Fibroblast of the aortic adventitia (primary cell): ENCODE measurements at places on chromosomes 16 and 17. TPM values are rescaled to one million over a fixed set of nuclear protein-coding genes. Genes with fewer than 3 reads are reported as not detected.

GRCh38 chr17:42274812-42275526, 1.2 kb downstream of the STAT5B start:
- DNase-seq = peak; percentile 55

GRCh38 chr16:69166221-69166833, 20.6 kb upstream of the SNTB2 start:
- peak; percentile 39 for DNase-seq

- DNase-seq = no peak
Measured at GRCh38 chr17:80821546-80821945, 170.1 kb upstream of the CHMP6 start.

- no peak for DNase-seq
Measured at GRCh38 chr17:13154930-13155329, 137.1 kb upstream of the ELAC2 start.

DNA sequence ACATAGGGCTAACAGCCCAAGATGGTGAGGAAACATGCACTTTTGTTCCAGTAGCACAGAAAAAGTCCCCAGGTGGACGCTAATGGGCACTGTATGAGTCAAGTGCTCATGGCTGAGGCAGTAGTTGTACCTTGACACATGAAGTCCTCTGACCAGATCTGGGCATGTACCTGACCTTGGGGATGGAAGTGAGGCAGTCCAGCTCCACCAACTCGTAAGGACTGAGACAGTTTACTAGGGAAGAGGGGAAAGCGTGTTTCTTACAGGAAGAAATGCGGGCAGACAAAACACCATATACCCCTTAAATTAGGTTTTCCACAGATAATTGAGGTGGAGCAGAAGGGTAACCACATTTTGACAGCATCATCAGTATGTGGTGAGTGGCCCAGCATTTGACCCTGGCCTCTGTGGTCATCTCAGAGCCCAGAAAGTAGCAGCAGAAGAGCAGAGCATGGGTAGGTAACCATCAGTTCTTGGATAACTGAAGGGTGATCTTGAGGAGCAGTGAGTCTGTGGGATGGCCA, 32.4 kb upstream of the METTL9 start:
- no peak for DNase-seq

- DNase-seq = no peak
Measured at GRCh38 chr17:21369395-21369794, 6.8 kb upstream of the KCNJ12 start.

ITGA3 gene
- 16.1 and 35.1 TPM in 2 replicates for total RNA-seq

DNA sequence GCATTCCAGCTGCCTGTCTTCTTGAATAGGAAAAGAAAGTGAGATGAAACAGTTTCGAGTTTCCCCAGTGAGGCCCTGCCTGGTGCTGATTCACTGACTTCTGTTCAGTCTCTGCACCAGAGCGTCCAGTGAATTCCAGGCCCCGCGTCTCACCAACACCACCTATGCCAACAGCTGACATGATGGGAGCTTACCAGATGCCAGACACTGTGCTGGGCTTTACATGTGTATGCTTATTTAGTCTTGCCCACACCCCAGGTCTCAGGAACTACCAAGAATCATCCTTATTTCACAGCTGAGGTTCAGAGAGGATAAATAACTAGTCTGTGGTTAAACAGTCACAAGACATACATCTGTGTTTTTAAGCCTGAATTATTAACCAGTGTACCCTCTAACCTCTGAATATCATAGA, 29.1 kb upstream of the IRX6 start:
- DNase-seq = peak; percentile 22

HAPSTR1 gene
- 77.6 and 86.3 TPM in 2 replicates for total RNA-seq

GRCh38 chr16:47144559-47144877, 773 bp upstream of the NETO2 start:
- DNase-seq = no peak

DNA sequence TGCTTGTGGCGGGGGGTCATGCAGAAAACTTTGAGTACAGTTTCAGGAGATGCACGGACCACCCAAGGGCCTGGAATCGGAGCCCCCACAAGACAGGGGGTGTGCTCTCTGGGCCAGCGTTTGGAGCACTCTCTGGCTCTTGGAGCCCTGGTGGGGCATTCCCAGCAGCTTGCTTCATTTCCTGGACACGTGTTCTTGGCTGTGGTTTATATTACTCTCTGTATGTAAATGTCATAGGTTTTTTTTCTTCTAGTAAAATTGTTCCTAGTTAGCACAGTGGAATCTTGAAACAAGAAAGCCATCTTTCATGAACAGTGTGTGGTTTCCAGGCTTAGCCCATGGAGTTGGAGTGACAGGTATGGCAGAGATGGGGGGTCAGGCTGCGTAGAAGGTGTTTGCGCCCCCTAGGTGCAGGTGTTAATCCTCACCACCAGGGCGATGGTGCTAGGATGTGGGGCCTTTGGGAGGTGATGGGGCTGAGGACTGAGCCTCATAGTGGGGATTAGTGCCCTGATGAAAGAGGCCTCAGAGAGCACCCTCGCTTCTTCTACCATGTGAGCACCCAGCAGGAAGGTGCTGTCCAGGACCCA, 79.8 kb downstream of the JPH3 start:
- peak; percentile 79 for DNase-seq

GRCh38 chr17:74569020-74570003, 2.0 kb upstream of the CD300H start:
- DNase-seq = peak; percentile 94

GRCh38 chr16:6910301-6910700, 422.3 kb upstream of the RBFOX1 start:
- no peak for DNase-seq

DNA sequence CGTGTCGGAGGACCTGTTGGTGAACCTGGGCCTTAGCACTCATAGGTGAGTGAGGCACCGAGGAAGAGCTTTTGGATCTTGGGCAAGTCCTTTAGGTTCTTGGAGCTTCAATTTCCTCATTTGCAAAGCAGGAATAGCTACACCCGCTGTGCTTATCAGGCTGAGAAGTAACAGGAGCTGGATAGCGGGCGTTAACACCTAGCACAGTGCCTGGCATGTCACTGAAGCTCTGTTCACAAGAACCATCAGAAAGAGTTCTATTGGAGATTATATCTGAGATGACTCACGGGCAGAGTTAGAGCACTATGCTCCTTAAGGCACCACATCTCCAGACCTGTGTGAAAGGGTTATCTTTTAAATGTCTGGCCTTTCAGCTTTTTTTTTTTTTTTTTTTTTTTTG, 12.8 kb downstream of the MEOX1 start:
- DNase-seq = no peak

SHISA9 gene
- total RNA-seq = not detected in 2 replicates

TNFSF12 gene
- 10.1 and 14.5 TPM in 2 replicates for total RNA-seq

DNA sequence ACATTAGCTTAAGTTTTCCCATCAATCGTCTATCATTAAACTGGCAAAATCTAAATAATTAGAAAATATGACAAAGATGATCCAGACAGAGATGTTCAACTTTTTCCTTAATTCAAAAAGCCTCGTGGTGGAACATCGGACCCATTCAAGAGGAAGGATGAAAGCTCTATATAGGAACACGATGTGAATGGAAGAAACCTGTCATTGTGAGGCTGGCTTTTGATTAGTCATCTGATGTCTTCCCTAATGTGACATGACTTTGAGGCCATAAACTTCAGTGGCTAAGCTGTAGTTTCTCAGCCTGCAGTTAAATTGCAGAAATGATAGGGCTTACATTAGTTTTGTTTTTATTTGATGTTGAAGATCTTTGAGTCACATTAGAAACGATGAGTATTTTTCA, 1.0 kb downstream of the AMZ2 start:
- no peak for DNase-seq

GRCh38 chr17:81878294-81878693, 7.2 kb upstream of the ARHGDIA start:
- DNase-seq = no peak

- no peak for DNase-seq
Measured at GRCh38 chr16:7221157-7221556, 111.5 kb upstream of the RBFOX1 start.

CTRL gene
- total RNA-seq = 0.27 and 4.6 TPM in 2 replicates
